ENCODE measurements at places on chromosomes 4 and X.

- DNase-seq: no peak
These were observed 2.7 kb downstream of the SMAD1 start for GRCh38 chr4:145484225-145484846.

DNA sequence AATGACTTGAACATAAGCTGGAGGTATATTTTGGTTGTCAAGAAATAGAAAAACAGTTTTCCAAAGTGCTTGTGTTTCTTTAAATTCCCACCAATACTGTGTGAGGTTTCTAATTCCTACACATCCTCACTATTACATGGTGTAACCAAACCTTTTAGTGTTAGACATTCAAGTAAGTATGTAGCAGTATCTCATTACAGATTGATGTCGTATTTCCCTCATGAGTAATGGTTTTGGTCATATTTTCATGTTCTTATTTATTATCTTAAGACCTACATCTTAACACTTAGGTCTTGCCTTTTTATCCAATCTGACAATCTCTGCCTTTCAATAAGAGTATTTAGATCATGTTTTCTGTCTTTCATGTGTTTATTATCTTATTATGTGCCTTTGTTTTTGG lies 253.7 kb upstream of the ANXA10 start:
- no peak for DNase-seq

DNA sequence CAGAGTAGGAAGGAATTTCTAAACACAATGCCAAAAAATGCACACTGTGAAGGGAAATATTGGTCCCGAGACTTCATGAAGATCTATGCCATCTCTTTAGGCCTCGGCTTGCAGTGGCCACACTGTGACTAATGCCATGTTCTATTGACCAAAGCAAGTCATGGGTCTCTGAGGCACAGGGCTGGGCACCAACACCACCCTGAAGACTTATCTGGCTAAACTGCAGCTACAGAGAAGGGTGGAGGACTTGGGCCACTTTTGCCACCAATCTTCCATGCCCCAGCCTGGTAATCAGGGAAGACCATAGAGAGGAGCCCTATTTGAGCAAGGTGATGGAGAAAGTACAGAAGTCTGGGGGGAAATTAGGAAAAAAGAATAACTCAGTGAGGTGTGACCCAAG lies 42.1 kb downstream of the HMX1 start:
- no peak for DNase-seq

DNA sequence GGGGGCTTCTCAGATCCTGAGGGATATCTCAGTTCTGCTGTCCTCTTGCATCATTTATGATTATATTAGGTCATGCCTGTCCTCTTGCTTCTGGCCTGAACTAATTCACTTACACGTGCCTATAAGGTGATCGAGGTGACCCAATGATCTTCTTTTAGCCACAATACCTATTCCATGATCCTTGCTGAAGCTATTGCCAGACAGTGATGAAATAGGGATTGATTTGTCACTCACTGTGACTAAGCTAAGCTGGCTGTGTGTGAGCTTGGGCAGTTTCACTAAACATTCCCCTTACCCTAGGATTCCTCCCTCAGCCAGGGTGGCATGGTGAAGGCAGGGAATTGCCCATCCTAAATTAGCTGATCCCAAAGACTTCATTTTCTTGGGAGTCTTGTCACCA lies 19.0 kb downstream of the HADH start:
- DNase-seq: no peak

- DNase-seq: no peak
These were observed 34.2 kb downstream of the TSC22D3 start for GRCh38 chrX:107741404-107741790.

DNA sequence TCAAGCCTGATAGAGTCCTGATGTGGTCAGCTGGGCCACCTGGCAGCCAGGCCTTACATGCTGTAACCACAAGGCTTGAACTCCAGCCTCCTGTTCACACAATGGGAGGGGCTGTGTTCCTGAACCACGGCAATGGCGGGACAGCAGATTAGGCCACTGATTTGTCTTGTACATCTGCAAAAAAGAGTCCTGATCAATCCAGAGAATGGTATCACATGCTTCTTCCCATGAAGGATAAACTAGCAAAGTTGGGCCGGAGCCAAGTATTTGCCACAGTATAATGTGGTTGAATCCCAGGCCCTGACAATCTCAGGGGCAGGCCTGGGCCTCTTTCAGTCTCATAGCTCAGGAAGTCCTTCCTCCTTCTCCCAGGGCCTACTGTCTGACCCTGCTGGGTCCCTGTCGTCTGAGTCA lies 2182.5 kb upstream of the AGA start:
- no peak for DNase-seq

GRCh38 chrX:147788641-147789350 lies 122.9 kb upstream of the FMR1 start:
- no peak for DNase-seq

DNA sequence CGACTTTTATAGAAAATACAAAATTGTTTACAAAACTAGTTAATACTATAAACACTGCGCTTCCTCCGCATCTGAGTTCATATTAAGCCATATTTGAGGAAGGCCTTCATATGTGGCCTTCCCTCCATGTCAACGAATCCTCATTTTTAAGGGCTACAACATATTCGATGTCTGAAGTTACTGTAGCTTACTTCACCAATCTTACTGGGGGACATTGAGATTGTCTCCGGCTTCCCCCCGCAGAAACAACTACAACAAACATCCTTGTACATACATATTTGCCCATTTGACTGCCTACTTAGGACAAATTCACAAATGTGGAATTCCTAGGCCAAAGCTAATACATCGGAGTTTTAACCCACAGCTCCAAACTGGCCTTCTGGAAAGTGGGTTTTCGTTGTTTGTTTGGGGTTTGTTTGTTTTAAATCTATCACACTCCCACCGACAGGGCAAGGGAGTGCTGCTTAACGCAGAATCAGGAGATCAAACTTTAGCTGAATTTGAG lies 581 bp upstream of the FAM114A1 start:
- no peak for DNase-seq

DNA sequence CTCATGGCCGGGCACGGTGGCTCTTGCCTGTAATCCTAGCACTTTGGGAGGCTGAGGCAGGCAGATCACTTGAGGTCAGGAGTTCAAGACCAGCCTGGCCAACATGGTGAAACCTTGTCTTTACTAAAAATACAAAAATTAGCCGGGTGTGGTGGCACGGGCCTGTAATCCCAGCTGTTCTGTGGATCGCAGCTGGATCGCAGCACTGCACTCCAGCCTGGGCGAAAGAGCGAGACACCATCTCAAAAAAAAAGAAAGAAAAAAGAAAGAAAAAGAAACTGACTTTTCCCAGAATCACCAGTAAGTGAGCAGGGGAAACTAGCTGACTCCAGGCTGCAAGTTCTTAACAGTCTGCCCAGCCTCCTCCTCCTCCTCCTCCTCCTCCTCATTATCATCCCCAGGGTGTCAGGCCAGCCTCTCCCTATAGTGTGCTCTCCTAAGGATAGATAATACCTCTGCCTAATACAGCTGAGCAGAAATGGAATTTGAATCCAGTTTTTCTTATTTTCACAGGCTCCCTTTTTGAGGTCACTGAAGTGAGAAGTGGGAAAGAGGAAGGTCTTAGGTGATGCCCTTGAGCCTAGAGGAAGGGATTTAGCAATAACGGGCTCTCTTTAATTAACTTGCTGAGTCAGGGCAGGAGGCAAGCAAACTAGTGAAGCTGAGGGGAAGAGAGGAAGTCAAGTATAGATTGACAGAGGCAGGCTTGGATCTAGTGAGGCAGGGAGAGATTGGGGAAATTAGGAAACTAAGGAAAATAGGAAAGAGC lies 11.8 kb upstream of the ELF2 start:
- DNase-seq: no peak

DNA sequence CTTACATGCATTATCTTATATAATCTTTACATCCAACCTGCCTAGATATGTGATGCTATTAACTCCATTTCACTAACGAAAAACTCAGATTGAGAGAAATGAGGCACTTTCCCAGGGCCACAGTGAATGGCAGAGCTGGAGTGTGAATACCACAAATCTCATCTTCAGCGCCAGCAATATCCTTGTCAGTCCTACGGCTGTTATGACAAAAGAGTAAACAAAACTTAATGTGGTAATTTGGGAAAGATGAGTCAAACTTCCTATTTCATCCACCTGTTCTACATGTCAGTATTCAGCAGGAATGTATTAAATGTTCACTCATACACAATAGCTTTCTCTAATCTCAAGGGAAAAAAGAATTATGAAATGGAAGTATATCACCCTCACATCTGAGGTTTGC lies 56.9 kb downstream of the FAT1 start:
- no peak for DNase-seq

DNA sequence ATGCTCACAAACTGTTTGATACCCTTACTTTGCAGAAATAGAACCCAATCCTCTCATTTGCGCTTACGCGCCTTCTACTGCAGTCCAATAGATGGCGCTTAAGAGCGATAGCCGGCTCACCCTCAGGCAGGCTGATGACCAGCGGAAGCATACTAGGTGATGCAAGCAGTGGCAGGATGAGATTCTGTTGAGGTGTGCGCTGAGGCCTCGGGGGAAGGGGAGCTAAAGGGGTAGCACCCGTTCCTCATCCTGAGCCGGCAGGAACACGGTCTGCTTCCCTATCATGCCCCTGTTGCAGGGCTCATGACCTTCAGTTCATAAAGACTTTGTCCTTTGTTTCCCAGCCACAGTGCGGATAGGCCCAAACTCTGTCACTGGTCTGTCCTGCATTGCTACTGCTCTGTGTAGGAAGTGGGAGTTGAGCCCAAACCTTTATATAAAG lies 628.9 kb downstream of the TLL1 start:
- no peak for DNase-seq

GRCh38 chrX:40064055-40064597 lies 33.6 kb downstream of the BCOR start:
- no peak for DNase-seq

DNA sequence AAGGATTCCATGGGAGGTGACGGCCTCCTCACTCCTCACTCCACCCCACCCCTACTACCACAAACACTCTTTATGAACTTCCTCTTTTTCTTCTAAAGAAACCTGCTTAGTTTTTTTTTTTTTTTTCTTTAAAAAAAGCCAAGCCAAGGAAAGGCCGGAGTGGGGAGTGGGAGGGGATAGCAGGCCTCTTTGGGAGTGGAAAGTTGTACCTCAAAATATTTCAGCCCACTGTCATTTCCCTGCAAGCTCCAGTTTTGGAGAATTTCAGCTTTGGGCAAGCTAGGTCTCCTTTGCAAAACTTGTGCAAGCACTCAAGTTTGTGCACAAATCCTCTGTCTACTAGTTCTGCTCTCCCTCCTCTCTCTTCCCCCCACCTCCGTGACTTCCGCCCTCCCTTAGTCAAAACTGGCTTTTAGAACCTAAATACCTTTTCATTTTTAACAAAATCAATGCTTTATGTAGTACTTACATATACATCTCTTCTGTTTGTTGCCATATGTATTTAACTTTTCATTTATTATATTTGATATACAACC lies 512 bp upstream of the ANTXR2 start:
- no peak for DNase-seq

- no peak for DNase-seq
These were observed 20.7 kb downstream of the USP53 start for GRCh38 chr4:119233191-119233590.

DNA sequence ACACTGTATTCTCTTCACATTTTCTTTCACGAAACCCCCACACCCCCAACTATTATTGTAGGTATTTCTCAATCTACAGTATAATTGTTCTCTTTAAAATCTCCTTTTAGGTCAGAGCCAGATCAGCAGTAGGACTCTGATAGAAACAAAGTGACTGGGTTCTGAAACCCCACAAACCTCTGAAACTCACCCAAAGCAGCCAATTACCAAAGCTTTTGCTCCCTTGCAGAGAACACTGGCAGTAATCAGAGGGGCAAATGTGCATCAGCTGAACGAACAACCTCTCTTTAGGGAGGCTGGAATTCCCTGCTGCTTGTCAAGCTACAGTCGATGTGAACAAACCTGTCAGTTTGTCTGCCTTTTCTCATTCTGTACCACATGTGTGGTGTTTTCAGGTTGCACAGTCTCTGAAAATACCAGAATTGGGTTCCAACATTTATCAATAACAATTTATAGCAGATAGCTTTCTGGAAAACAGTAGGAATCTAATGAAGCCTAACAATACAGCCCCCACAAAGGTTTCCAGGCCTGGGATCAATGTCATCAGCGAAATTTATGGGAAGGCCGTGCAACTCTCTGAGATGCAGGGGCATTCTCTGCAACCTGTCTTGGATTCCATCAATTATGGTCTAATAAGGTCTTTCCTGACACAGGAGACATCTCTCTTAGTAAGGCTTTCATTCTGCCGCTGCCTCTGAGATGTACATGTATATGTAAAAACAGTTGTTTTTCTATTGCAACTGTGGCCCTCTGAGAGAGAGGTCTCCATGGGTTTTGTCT lies 395.9 kb downstream of the GPAT3 start:
- DNase-seq: no peak

GRCh38 chr4:41214136-41214824 lies at the start of gene APBB2:
Gene APBB2 (minus strand): TSS chr4:41214542. CDS start chr4:41033254, 181,288 bp downstream.
- peak; percentile 50 for DNase-seq

- DNase-seq: no peak
These were observed 53.8 kb downstream of the CXCL1 start for GRCh38 chr4:73922766-73923630.

GRCh38 chrX:29090811-29091210 lies 503.6 kb downstream of the IL1RAPL1 start:
- DNase-seq: no peak

DNA sequence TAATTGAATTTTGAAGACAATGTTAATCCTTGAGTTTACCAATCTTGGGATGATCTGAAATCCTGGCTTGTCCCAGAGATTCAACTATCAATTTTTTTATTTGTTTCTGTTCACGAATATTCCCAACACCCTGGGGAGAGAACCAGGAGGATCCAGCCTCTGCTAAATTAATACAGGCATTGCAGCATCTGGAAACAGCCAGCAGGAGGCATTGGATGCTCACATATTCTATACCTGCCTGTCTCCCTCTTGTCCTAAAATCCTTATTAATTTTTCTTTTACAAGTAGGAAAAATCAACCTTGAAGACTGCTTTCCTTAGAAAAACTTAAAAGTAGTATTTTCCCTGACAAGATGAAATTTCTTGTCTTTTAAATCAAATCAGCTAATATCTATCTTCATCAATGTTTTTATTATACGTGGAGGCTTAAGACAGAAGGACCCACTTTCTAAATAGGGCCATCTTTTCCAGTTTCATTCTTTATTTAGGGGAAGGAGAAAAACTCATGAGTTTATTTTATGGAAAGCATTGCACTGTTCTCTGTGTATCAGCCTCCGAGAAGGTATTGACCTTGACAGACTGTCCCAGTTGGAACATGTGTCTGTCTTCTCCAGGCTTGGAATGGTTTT lies 102.4 kb downstream of the CLNK start:
- no peak for DNase-seq

GRCh38 chrX:21798677-21799219 lies 40.7 kb upstream of the MBTPS2 start:
- DNase-seq: no peak
